ENCODE measurements at places on chromosomes 3 and 15.

DNA sequence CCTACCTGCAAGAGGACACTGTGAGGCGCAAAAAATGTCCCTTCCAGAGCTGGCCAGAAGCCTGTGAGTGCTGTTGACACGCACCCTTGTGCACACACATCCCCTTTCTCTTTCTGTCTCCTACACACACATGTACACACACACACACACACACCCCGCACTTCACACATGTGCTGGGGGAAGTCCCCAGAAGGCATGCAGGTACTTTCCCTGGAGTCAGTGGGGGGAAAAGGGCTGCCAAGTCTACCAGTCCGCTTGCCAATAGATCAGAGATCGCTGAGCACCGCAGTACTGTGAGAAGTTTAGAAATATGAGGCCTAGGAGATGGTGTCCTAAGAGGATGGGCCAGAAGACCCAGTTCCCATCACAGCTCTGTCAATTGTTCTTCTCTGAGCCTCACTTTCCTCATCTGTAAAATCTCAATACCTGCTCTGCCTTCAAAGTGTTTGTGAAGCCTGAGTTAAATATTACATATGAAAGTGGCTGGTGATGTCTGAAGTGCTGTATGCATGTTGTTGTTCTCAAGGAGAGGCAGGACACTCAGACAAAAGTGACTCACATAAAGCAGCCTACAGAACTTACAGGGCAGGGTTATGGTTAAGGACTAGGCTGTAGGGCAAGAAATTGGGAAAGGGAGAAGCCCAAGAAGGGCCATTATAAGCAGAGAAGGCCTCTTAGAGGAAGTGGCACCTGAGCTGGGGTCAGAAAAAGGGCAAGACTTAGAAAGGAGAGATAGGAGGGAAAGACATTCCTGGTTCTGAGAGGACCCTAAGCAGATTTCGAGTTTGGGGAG, 6.8 kb downstream of the IL17RE start:
- DNase-seq = no peak

DNA sequence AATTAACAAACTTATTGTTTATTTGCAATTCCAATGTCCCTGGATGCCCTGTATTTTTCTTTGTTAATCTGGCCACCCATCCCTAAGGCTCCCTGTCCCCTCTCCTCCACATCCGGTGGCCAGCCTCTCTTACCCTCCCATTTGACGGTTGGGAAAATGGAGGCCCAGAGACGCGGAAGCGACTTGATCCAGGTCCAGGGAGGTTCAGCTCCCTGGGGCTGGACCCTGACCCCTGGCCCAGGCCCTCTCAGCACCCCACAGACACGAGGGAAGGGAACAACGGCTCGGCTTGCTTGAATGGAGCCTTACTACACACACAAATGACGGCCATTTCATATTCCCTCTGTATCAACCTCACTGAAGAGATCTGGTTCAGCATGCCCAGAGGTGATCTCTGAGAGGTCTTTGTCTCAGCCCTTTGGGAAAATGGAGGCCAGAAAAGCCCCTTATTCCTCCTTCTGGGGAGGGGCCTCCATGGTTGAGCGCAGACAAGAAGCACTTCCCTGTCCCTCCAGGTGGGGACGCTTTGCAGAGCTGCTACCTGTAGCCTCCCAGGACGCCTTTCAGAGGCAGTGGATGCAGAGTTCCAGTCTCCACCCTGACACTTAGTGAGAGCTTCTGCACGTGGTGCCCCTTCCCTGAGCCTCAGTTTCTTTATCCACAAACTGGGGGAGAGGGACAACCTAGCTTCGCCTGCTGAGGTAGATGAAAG, 82.1 kb downstream of the ATP2B2 start:
- DNase-seq = no peak

DNA sequence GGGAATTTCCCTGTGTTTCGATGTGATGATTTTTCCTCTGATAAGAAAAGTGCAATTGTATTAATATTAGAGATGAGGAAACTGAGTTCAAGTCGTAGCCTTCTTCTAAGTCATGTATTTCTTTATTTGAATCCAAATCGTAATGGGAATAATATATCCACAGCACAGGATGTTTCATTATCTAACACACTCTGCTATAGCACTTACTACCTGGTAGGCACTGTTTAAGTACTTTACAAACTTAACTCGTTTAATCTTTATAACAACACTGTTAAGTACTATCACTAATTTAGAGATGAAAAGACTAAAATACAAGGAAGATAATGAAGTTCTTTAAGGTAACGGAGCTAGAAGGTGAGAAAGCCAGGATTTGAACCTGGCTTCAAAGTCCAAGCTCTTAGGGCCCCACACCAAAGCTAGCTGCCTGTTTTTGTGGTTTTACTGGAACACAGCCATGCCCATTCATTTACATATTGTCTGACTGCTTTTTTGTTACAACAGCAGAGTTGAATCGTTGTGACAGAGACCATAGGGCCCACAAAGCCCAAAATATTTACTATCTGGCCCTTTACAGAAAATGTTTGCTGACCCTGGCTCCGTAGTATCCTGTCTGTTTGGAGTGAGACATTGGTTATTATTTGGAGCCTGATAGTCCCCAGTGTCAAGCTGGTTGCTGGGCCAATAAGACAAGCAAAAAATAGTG, 9.6 kb upstream of the ATP13A3 start:
- DNase-seq = no peak

DNA sequence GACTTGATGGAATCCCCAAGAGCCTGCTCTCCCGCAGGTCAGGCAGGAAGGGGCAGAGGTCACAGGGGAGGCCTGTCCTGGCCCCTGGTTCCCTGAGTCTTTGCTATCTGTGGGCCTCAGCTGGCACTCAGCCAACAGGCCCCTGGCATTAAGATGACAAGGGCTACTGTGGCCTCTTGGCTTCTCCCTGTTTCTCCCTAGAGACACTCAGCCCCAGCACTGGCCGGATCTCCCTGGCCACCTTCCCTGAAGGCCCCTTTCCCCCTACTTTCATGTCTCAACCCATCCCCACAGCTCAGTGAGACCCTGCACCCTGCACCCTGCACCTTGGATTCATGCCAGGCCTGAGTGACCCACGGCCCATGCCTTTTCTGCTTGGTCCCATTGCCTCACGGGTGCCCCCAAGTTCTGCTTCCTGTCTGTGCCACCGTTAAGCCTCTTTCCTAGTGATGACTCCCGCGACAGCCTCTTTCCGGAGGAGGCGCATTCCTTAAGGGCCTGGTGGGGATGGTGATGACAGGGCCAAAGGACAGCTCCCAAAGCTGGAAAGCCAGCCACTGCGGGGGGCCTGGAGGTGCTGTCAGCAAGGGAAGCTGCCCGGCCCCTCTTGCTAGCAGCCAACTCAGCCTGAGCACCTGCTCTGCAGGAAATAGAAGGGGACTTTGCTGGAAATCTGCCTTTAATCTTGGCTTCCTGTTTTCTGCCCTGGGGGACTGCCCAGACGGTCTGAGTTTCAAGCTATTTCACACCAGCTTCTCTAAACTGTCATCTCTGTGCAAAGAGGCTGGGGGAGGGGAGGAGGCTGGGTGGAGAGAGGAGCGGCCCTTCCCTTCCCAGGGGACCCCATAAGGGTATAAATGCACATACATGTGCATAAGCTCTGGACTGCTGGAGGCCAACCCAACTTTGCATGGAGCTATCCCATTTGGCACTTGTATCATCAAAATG, 4.8 kb upstream of the CSK start:
- DNase-seq = peak; percentile 41

GRCh38 chr15:53910852-53911251, 67.4 kb upstream of the UNC13C start:
- DNase-seq = no peak

GRCh38 chr15:70283511-70283910, 185.8 kb upstream of the TLE3 start:
- DNase-seq = no peak

Data from endothelial cell (in vitro differentiated cells).